ENCODE measurements at places on chromosomes 7 and 10.

DNA sequence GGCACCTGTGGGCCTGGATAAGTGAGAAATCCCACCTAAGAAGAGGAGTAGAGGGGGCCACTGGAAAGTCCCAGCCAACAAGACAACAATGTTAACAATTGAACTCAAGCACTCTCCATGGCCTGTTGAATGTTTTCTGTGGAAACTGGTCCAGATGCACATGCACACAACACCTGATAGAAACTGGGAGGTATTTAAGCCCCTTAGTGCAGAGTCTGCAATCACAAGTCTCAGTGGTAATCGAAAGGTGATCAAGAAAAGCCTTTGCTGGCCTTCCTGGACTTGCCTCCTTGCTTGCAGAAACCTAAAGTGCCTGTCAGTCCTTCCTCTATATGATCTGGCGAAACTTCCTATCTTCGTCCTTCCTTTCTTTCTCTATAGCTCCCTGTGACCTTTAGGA lies 30.6 kb upstream of the HNRNPH3 start:
- DNase-seq, result no peak

DNA sequence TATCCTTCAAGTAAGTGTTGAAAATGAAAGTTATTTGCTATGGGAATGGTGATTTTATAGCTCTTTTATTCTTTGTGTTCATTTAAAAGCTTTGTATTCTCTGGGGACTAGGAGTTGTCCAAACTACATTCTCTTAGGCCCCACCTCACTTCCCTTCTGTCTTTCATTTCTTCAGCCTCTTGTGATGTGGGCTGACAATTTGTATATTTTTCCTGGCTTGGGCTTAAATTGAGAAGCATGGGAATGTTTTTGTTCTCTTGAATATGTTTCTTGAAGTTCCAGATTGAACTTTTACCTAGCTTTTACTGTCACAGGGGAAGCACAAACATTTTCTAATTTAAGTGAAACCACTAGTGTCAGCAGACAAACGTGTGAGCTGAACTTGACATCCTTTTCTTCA lies 27.9 kb downstream of the BBS9 start:
- no peak for DNase-seq

GRCh38 chr10:30435073-30435422 lies 1.1 kb downstream of the MAP3K8 start:
- no peak for DNase-seq

DNA sequence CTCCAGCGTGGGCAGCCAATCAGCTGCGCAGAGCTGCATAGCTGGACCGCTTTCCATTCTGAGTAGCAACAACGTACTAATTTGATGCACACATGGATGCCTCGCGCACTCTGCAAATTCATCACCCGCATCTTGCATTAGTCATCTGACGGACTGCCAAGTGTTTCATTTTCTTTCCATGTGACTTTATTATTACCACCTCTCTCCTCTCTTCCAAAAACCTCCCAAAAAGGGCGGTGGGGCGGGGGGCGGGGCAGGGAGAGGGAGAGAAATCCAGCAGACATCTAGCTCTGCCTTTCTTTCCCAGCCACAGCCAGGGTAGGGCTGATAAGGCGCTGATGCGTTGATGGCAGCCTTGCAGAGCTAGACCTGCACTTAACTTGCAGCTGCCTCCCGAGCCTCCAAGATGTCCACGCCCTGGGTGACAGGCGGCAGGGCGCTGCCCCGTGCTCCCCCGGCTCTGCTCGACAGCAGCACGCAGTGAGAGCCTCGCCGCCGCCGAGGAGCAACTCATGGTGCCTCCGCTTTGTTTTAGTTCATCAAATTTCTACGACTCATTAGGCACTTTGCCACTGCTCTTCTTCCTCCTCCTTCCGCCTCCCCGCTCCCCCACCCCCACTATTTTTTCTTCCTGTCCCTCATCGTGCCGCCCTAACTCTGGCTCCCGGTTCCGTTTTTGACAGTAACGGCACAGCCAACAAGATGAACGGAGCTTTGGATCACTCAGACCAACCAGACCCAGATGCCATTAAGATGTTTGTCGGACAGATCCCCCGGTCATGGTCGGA lies 147.3 kb downstream of the CELF2 start:
- DNase-seq, result peak; percentile 57

- DNase-seq, result peak; percentile 68
Measured at GRCh38 chr7:5596046-5596895, 172.6 kb upstream of the TNRC18 start.
